ENCODE measurements at places on chromosomes 1 and 21.

GRCh38 chr1:237232501-237232900, 190.5 kb downstream of the RYR2 start:
- no peak for DNase-seq

- DNase-seq = no peak
Observed at GRCh38 chr21:25967901-25968438, 202.6 kb downstream of the APP start.

DNA sequence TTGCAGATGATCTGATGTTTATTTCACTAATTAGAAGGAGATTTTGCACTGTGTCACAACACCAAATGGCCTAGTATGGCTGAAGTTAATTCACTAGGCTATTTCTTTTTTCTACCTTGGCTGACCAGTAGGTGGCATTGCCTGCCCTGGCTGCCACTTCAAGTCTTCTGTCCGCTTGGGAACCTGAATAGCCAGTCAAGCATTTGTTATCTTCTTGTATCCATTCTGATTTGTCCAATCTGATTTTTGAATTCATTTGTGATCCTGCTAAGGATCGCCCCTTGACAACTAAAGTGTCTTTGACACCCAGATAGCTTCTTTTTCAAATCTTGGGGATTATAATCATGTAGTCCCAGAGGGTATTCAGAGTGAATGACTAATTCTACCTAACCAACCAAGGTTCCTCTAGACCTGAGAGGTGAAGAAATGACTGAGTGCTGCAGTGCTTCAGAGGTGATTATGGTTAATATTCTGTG, 99.4 kb downstream of the GIPC2 start:
- DNase-seq = no peak

- no peak for DNase-seq
Observed at GRCh38 chr21:43815107-43815613, 25.8 kb downstream of the RRP1 start.

- no peak for DNase-seq
Observed at GRCh38 chr1:218164111-218164929, 120.8 kb upstream of the RRP15 start.

GRCh38 chr1:183584147-183584546, 6.1 kb downstream of the NCF2 start:
- DNase-seq = no peak

DNA sequence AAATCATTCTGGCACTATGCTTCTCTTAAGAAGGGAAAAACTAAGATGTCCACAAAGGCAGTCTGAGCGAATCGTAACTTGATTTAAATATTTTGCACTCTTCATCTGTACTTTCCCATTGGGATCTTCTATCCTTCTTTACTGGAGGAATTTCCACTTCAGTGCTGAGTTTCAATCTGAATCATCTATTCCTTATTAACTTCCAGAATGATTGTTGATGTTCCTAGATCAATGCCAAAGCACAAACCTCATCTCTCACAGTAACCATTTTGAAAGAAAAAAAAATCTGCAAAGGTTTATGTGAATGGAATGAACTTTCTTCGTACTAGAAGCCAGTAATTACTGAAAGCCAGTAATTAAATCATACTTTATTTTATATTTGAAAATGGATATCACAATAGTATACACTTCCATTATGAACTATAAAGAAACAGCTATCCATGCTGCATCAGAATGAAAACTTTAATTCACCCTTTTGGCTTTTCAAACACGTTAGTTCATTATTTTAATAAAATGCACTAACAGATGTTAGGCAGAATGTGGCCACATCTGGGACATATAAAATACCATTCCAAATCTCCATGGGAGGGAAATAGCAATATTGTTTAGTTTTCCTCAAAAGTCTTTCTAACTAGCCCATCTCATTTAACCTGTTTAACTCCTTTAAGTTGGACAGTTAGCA, 5.5 kb upstream of the RNF2 start:
- no peak for DNase-seq
